ENCODE measurements at places on chromosomes 1 and 21.
A peak's percentile ranks its signal among the peaks of the same experiment; 100 is the strongest.

GRCh38 chr1:156123356-156124196, 9.1 kb downstream of the LMNA start:
- peaks cover 41% of the 10 kb centered on the region for H3K4me1 ChIP-seq
- no peaks in the 10 kb centered on the region for H3K27me3 ChIP-seq
- H3K4me3 ChIP-seq: no peak overlapping the region
- H3K27ac ChIP-seq: peak overlapping the region; percentile 90
- no peaks in the 10 kb centered on the region for H3K36me3 ChIP-seq

GRCh38 chr1:42924082-42924850, 34.4 kb downstream of the SLC2A1 start:
- H3K4me3 ChIP-seq: peak overlapping the region; percentile 64
- no peaks in the 10 kb centered on the region for H3K27me3 ChIP-seq
- DNase-seq: peak; percentile 98
- H3K27ac ChIP-seq: peak overlapping the region; percentile 90

DNA sequence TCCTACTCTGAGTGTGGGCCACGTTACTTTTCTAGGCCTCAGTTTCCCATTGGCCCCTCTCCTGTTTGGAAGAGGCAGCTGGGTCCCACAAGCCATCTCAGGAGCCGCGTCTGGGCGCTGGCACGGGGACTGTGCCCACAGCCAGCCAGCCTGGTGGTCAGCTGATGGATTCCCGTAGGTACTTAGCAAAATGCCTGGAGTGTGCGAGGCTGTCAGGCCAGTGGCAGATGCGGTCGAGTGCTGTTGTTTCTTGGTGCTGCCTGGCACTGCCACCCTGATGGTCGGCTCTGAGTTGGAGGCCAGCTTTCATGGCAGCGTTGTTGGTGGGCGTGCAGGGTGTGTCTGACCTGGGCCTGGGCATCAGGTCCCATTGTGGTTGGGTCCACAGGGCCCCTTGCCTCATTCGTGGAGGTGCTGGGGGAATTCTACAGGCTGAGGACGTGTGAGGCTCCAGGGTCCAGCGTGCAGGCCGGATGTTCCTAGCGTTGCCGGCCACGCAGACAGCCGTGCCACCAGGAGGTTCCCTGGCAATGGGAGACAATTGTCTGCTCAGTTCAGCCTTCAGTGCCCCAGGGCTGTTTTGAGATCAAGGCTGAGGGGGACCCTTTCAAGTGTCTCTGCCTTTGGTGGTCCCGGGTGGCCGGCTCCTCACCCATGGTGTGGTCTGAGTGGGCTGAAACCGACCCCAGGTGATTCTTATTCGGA, 20.9 kb downstream of the SKI start:
- no peak overlapping the region for H3K4me3 ChIP-seq
- no peaks in the 10 kb centered on the region for H3K27me3 ChIP-seq
- peaks cover 15% of the 10 kb centered on the region for H3K4me1 ChIP-seq
- H3K27ac ChIP-seq: peak overlapping the region; percentile 57

GRCh38 chr1:48571303-48571987, 99.4 kb upstream of the SPATA6 start:
- H3K36me3 ChIP-seq: no peaks in the 10 kb centered on the region
- no peak overlapping the region for H3K27ac ChIP-seq
- H3K4me1 ChIP-seq: no peaks in the 10 kb centered on the region
- no peaks in the 10 kb centered on the region for H3K27me3 ChIP-seq
- DNase-seq: no peak

GRCh38 chr1:184958554-184959353, 15.6 kb downstream of the NIBAN1 start:
- H3K27ac ChIP-seq: no peak overlapping the region
- H3K4me3 ChIP-seq: no peak overlapping the region
- H3K27me3 ChIP-seq: no peaks in the 10 kb centered on the region
- no peaks in the 10 kb centered on the region for H3K36me3 ChIP-seq

DNA sequence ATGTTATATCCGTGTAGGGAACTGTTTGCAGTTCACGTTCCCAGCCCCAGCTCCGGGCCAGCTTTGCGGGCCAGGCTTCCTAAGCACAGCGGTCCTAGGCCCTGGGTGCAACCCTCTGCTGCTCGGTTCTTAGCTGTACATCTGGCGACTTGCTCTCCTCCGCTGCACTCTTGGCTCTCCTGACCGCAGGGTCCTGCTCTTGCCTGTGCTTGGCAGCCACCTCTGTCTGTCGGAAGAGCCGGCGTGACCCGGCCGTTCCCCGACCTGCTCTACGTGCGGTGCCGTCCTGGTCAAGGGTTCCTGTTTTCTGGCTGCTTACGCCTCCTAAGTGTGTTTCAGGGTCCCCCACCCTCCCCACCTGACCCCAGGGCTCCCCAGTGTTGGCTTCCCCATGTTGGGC, 36.7 kb downstream of the FAAP20 start:
- no peaks in the 10 kb centered on the region for H3K27me3 ChIP-seq
- no peak for DNase-seq
- H3K4me1 ChIP-seq: no peaks in the 10 kb centered on the region
- no peak overlapping the region for H3K4me3 ChIP-seq
- no peak overlapping the region for H3K27ac ChIP-seq
- H3K36me3 ChIP-seq: no peaks in the 10 kb centered on the region

- H3K4me1 ChIP-seq: no peaks in the 10 kb centered on the region
- H3K27me3 ChIP-seq: no peaks in the 10 kb centered on the region
- no peak overlapping the region for H3K27ac ChIP-seq
- no peak overlapping the region for H3K4me3 ChIP-seq
These were observed 34.0 kb downstream of the TBCE start for GRCh38 chr1:235401251-235401650.

DNA sequence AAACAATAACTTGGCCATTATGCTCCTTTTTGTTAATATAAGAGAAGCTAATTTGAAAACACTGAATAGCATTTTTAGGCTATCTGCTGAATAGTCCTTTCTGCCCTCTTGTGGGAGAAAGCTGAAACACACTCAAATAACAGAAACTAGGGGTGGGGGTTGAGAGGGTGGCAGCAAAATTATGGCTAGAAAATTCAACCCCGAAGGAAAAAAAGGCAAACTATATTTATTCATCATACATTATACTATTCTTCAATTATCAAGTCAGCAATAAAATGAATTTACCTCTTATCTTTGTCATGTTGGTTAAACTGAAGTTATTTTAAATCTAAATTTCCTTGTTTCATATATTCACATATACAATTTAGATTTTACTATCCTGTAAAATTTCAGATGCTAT, 255.9 kb downstream of the FAF1 start:
- H3K27me3 ChIP-seq: no peaks in the 10 kb centered on the region
- H3K4me3 ChIP-seq: no peak overlapping the region
- H3K36me3 ChIP-seq: no peaks in the 10 kb centered on the region
- no peaks in the 10 kb centered on the region for H3K4me1 ChIP-seq
- H3K27ac ChIP-seq: no peak overlapping the region

GRCh38 chr1:75338616-75339483, 204.7 kb downstream of the LHX8 start:
- no peak for DNase-seq
- no peak overlapping the region for H3K4me3 ChIP-seq
- H3K27me3 ChIP-seq: no peaks in the 10 kb centered on the region

- no peak overlapping the region for H3K4me3 ChIP-seq
- no peak overlapping the region for H3K27ac ChIP-seq
- H3K4me1 ChIP-seq: no peaks in the 10 kb centered on the region
- no peak for DNase-seq
These were observed 35.5 kb downstream of the LRRC3 start for GRCh38 chr21:44490816-44491215.

DNA sequence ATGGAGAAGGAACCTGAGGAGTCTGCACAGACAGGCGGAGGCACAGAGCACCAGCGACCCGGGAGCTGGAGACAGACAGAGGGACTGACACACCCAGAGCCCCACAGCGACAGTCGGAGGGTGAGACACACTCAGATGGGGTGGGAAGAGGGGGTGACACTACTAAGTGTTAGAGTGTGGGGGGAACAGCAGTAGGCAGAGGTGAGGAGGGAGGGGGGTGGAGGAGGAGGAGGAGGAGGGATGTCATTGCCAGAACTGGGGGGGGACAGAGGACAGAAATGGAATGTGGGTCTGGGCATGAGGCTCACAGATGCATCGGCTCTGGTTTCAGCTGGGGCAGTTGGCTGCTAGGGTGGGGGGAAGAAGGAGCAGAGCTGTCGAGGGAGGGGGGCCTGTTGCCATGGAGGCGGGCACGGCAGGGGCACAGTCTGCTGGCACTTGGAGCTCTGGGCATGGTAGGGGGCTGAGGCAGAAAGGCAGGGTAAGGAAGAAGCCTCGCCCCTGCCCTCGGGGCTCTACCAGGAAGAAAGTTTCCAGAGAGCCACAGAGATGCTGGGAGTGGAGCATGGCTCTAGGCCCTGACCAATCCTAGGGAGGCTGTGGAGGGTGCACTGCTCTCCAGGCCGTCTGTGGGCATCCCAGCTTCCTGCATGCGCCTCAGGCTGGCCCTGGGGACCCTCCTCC, 37.3 kb downstream of the AHDC1 start:
- no peak overlapping the region for H3K27ac ChIP-seq
- H3K4me3 ChIP-seq: no peak overlapping the region
- peaks cover 6% of the 10 kb centered on the region for H3K4me1 ChIP-seq
- no peaks in the 10 kb centered on the region for H3K36me3 ChIP-seq

- no peaks in the 10 kb centered on the region for H3K4me1 ChIP-seq
- H3K36me3 ChIP-seq: no peaks in the 10 kb centered on the region
- H3K27me3 ChIP-seq: no peaks in the 10 kb centered on the region
- no peak for DNase-seq
- H3K4me3 ChIP-seq: no peak overlapping the region
- no peak overlapping the region for H3K27ac ChIP-seq
These were observed 50.1 kb downstream of the TIAM1 start for GRCh38 chr21:31293986-31294385.

- no peak for DNase-seq
- H3K27me3 ChIP-seq: no peaks in the 10 kb centered on the region
- H3K4me3 ChIP-seq: no peak overlapping the region
- H3K36me3 ChIP-seq: peaks cover 94% of the 10 kb centered on the region
- no peaks in the 10 kb centered on the region for H3K4me1 ChIP-seq
These were observed 46.5 kb downstream of the EDEM3 start for GRCh38 chr1:184708084-184708676.

- H3K36me3 ChIP-seq: no peaks in the 10 kb centered on the region
- H3K27ac ChIP-seq: no peak overlapping the region
- H3K4me3 ChIP-seq: no peak overlapping the region
- no peaks in the 10 kb centered on the region for H3K27me3 ChIP-seq
- no peaks in the 10 kb centered on the region for H3K4me1 ChIP-seq
- no peak for DNase-seq
These were observed 146.9 kb downstream of the MIS18A start for GRCh38 chr21:32131960-32132359.

GRCh38 chr1:185104083-185104482, 52.7 kb downstream of the TRMT1L start:
- H3K4me3 ChIP-seq: no peak overlapping the region
- no peaks in the 10 kb centered on the region for H3K27me3 ChIP-seq
- H3K4me1 ChIP-seq: no peaks in the 10 kb centered on the region
- no peak for DNase-seq
- H3K36me3 ChIP-seq: no peaks in the 10 kb centered on the region
- H3K27ac ChIP-seq: no peak overlapping the region

DNA sequence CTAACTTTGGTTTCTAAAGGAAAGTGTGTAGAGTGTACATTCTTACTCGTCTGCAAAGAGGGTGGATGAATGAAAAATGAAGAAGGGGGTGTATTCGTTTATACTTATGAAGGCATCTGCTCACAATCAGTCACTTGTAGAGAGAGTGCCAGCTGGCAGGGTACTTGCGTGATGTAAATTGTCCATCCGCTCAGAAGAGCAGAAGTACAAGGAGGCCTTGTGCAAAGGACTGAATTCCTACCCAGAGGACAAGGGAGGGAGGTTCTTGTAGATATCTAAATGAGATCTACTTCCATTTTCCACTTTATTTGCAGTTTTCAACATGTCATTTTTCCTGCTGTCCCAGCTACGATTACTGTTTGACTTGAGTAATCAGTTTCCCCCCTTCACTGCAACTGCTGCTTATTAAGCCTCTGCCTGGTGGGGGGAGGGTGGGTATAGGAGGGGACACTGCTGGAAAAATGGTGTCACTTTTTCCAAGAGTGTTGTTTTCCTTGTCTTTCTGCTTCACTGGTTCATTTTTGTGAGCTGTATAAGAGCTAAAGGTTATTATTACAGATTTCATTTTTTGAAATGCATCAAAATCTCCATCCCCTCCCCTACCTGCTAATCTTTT, 67.3 kb downstream of the LAMC1 start:
- H3K4me3 ChIP-seq: no peak overlapping the region
- no peaks in the 10 kb centered on the region for H3K4me1 ChIP-seq
- H3K27ac ChIP-seq: no peak overlapping the region
- DNase-seq: no peak
- no peaks in the 10 kb centered on the region for H3K27me3 ChIP-seq

GRCh38 chr1:29963946-29964345, 727.6 kb downstream of the PTPRU start:
- no peaks in the 10 kb centered on the region for H3K27me3 ChIP-seq
- no peak for DNase-seq
- no peak overlapping the region for H3K27ac ChIP-seq
- no peaks in the 10 kb centered on the region for H3K4me1 ChIP-seq
- no peak overlapping the region for H3K4me3 ChIP-seq
- no peaks in the 10 kb centered on the region for H3K36me3 ChIP-seq

GRCh38 chr1:153357853-153358690, at the start of gene S100A9:
S100A9 (plus strand) TSS chr1:153357854; CDS start chr1:153358284, 430 bp downstream.
- H3K36me3 ChIP-seq: no peaks in the 10 kb centered on the region
- no peak for DNase-seq

DNA sequence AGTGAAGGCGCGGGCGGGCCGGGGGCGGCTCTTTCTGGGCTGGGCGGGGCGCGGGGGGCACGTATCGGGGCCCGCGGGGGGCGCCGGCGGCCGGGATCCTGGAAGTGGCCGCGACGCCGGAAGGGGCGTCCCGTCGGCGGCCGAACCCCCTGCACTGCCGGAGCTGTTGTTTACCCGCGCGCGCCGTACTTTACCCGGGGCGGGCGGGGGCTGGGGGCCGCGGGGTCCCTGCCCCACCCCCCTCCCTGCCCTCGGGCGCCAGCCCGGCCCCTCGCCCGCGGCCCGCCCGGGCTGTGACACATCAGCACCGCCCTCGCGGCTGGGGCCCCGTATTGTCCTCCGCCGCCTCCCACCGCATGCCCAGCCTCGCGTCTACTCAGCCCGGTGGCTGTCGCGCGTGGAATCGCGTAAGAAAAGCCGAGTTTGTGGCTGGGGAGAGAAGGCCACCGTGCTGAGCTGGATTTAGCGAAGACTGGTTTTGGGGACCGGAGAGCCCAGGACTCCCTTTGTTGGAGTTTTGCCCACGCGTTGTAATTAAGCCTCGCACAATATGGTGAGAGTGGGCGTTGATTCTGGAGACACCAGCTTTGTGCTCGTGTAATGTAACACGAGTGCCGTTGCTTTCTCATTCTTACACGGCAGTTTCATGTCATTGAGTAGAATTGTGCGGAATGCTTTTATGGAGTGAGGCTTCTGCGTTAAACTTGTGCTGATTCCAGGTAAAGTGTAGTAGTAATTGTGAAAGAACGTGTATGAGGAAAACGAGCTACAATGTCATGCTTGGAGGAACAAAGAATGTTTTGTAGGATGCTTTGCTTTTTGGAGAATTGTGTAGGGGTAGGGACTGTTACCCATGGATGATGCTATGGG, 559 bp downstream of the BACH1 start:
- H3K4me3 ChIP-seq: peak overlapping the region; percentile 98
- H3K4me1 ChIP-seq: peaks cover 46% of the 10 kb centered on the region
- H3K27me3 ChIP-seq: no peaks in the 10 kb centered on the region
- DNase-seq: peak; percentile 83
- H3K36me3 ChIP-seq: no peaks in the 10 kb centered on the region

- H3K27ac ChIP-seq: no peak overlapping the region
- H3K4me1 ChIP-seq: peaks cover 8% of the 10 kb centered on the region
- peak; percentile 22 for DNase-seq
- H3K36me3 ChIP-seq: no peaks in the 10 kb centered on the region
- no peaks in the 10 kb centered on the region for H3K27me3 ChIP-seq
- no peak overlapping the region for H3K4me3 ChIP-seq
These were observed 4.0 kb upstream of the FTCD start for GRCh38 chr21:46159390-46159789.

Measured in Peyer's patch (tissue), 4 donors.